ENCODE measurements at places on chromosomes 6 and 20.
A peak's percentile ranks its signal among the peaks of the same experiment; 100 is the strongest.

GRCh38 chr20:59134182-59134581 lies 29.4 kb upstream of the ZNF831 start:
- DNase-seq = no peak

DNA sequence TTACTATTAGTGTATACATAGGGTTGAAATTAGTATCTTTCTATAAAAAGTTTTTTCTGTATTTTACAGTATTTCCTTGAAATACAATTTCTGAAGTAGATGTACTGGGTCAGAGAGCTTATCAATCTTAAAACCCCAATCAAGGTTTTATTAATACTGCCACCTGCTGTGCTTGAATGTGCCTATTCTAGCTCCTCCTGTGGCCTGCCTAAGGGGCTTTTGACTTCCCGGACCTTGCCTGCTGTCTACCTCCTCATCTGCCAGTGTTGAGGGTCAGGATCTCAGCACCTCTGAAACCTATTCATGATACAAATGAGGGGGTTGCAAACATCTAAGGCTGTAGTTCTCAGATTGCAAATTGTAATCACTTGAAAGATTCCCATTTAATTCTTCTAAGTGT lies 9.2 kb downstream of the PACRG start:
- DNase-seq = peak; percentile 9

DNA sequence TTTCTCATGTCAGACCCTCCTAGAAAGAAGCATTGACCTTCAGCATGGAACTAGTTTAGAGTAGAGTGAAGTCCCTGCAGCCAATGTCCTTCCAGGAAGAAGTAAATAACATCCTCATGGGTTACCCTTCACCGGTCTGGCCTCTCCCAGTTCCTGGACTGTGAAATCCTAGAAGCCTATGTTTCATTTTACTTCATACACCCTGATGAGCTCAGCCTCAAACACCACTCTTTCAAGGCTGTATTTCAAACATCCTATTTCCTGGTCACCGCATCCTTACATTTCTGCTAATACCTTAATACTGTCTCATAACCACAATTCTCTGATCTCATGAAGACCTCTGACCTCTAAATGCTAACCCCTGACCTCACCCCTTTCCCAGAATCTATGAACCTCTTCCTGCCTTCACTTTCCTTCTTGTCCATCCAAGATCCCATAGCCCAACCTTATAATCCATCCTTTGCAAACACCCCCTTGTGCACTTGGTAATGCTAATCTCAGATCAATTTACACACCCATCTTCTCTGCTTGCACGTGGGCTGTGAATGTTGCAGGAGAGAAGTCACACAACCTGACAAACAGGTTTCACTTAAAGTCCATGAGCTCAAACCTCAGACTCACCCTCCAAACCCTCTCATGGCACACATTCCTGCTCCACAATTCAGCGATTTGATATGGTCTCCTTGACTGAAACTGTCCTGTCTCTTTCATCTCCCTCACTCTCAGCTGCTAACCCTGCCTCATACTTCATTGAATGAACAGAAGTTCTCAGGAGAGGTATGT lies 30.2 kb downstream of the SLC2A10 start:
- peak; percentile 93 for DNase-seq

- no peak for DNase-seq
Measured at GRCh38 chr6:71045296-71045695, 88.4 kb upstream of the B3GAT2 start.

DNA sequence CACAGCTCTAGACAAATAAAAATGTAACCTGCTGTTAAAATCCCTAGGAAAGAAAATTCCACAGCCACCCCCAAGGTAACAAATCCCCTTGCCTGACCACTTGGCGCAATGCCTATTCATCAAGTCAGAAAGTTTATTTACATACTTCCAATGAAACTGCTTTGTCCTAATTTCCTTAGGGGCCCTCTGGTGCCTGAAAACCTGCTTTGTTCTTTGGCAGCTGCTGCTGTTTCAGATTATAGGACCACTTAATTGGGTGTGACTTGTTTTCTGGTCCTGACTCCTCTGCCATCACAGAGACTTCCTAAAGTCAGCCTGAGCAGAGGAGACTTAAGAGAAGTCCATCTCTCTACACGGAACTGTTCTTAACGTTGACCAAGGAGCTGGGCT lies 323.6 kb downstream of the UBE3D start:
- no peak for DNase-seq

GRCh38 chr6:159608961-159609651 lies 83.9 kb downstream of the SOD2 start:
- DNase-seq = peak; percentile 66

GRCh38 chr6:7165890-7166267 lies 58.1 kb downstream of the RREB1 start:
- DNase-seq = no peak

GRCh38 chr20:63953764-63954429 lies 2.3 kb downstream of the UCKL1 start:
- DNase-seq = no peak

DNA sequence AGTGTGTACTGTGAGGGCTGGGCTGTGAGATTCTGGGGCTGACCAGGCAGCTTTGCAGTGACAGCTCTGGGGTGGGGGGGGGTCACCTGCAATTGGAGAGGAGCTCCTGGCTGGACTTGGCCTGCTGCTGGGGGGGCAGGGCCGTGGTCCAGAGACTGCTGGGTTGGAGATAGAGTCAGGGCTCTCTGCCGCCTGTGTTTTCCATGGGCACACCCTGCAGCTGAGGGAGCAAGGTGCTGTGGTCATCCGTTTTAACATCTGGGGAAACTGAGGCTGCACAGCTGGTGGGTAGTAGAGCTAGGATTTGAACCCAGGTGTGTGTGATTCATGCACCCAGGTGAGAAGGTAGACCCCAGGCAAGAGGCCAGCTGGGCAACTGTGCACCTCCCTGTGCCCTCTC lies 7.3 kb downstream of the DLGAP4 start:
- DNase-seq = no peak

DNA sequence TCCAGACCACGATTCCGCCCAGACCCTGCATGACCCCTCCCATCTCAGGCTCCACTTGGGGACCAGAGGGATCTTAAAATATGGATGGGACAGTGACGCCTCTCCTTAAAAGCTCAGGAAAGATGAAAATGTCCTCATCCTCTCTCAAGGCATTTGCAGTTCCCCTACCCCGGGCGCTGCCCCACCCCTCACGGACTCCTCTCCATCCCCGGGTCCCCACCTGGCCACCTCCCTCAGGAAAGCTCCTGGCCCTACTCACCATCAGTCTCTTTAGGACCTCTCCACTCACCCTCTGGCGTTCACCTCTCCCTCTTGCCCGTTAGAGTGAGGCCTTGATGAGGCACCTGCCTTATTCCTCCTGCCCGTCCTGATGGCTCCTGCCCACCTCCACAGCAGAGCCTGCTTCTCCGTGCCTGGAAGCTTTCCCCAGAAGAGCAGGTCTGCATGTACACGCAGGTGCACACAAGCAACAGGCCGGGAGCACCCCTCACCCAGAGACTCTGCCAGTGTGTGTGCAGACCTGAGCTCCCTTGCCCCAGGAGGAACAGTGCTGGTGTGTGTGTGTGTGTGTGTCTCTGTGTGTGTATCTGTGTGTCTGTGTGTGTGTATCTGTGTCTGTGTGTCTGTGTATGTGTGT lies 105.6 kb upstream of the NXT1 start:
- DNase-seq = no peak

DNA sequence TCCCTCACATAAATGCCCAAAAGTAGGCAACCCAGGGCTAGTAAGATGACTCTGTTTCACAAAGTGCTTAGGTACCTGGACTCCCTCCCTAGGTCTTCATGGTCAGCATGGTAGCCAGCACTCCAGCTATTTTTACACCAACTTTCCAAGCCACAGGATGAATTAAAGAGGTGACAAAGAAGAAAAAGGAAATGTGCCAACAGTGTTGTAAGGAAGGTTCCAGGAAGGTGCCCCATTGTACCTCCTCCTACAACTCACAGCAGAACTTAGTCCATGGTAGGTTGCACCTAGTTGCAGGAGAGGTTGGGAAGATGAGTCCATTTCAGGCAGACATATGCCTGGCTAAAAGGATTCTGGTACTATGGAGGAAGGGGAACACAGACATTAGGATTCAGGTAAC lies 19.7 kb upstream of the RNF8 start:
- no peak for DNase-seq

GRCh38 chr6:52704060-52704459 lies 33.1 kb downstream of the TMEM14A start:
- no peak for DNase-seq

- peak; percentile 17 for DNase-seq
Measured at GRCh38 chr20:34954904-34955230, 739 bp downstream of the GSS start.

GRCh38 chr6:118632359-118632758 lies 19.0 kb downstream of the CEP85L start:
- peak; percentile 63 for DNase-seq

DNA sequence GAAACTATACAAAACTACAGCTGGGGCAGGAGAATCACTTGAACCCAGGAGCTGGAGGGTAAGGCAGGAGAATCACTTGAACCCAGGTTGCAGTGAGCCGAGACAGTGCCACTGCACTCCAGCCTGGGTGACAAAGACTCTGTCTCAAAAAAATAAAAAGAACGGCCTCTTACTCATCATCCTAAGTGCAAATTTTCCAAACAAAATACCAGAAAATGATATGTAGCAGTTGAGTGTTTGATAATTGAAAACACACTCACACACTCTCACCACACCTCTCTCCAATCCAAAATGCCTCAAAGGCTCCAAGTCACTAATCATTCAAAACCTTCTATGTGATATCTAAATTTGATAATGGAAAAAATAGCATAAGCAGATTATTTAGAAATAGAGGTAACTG lies 198.6 kb upstream of the SHLD1 start:
- DNase-seq = no peak

DNA sequence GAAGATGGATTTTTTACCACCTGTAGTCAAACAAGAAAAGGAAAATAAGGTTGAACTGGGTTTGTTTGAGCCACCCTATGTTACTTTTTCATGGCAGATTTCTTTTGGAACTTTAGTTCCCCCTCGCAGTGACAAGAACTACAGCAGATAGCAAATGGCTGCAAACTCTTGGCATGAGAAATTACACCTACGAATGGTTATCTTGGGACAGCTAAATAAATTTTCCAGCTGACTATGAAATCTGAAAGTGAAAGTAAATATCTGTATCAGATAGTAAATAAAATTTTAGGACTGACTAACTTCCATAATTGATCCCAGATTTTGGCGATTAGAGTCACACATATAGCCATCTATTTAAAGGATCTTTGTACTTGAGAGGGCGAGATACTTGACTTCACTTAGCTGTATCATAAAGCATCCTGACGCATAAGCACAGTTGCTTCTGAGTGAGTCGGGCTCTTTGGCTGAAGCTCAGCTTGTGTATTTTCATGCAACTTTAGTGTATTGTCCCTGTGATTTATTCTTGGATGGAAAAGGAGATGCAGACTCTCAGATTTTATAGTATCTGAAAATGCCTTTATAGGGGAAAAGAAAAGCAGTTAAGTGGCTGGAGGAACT lies 125.3 kb upstream of the B3GAT2 start:
- DNase-seq = no peak

- no peak for DNase-seq
Measured at GRCh38 chr20:1818895-1819294, 76.3 kb upstream of the SIRPA start.

DNA sequence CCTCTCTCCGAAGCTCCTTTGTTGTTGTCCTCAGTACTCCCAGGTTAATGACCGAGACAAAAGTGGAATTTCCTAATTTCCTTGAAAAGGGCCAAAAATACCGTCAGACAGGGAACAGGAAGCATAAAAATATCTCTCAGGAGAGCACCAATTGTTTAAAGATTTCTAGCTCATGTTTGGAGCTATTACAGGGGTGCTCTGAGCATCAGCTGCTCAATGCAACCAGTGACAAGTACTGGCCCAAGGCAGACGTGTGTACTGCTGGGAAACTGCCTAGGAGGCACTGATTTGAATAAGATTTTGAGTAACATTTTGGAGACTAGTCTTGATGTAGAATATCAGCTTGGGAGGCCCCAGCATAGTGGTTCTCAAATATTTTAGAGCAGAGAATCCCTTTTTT lies 17.3 kb downstream of the LAMA4 start:
- DNase-seq = no peak

DNA sequence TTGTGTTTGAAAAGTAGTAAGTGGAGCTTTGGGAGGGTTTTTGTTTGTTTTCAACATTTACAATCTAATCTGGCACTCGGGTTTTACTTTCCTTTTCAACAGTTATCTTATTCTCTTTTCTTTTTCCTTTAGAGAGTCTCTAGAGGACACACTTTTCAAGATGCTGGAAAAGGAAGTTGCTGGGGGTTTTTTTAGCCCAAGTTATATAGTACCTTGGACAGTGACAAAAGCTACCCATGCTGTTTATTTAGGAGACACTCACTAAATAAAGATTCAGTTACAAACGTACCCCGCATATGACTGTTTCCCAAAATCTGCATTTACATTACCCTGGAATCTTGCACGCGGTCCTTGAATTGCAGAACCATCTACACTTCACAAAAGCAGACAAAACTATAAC lies 78.8 kb downstream of the MAP7 start:
- DNase-seq = no peak

GRCh38 chr6:155765275-155766194 lies 309.9 kb upstream of the NOX3 start:
- DNase-seq = no peak

DNA sequence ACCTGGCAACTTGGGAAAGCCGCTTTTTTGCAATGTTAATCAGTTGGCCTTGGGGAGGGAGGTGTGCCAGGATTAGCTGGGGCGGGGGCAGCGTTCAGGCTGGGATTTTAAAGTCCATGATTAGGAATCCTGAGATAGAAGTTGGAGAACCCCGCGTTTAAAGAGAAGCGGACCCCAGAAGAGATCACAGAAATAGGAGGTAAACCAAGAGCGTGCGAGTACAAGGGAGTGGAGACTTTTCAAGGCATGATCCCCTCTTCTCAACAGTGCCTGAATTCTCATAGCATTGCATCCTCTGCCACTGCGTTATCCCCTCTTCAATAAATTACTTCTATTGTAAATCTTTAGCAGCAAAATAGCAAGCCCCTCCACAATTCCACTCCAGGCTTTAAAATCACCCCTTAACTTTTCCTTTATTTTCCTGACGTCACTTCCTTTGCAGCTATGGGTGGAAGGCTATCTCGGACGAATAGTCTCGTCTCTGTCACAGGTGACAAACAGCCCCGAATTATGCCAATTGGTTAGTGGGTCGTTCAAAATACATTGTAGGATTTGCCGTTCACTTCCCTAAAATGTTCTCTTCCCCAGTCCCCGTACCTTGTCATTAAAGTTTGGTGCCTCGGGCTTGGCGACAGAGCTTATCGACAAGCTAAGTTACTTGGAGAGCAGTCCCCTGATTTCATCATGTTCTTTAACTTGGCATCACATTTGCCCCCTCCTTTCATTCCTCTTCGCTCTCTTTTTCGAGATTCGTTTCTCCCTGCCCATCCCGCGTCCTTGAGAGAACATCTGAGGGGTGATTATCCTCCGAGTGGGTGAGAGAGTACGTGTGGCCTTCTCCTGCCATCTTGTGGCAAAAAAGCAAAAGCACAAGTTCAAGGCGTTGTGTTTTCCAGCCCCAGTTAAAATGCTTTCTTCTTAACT lies 17.1 kb downstream of the OR2B2 start:
- peak; percentile 83 for DNase-seq

GRCh38 chr6:142331075-142331551 lies 29.3 kb downstream of the ADGRG6 start:
- peak; percentile 62 for DNase-seq

GRCh38 chr6:156740604-156741003 lies 36.6 kb upstream of the ARID1B start:
- DNase-seq = no peak

- no peak for DNase-seq
Measured at GRCh38 chr20:56940466-56940865, 311.4 kb downstream of the TFAP2C start.

GRCh38 chr6:43089467-43089866 lies 13.4 kb downstream of the PTK7 start:
- no peak for DNase-seq
